ENCODE measurements at places on chromosomes 13 and 19.

DNA sequence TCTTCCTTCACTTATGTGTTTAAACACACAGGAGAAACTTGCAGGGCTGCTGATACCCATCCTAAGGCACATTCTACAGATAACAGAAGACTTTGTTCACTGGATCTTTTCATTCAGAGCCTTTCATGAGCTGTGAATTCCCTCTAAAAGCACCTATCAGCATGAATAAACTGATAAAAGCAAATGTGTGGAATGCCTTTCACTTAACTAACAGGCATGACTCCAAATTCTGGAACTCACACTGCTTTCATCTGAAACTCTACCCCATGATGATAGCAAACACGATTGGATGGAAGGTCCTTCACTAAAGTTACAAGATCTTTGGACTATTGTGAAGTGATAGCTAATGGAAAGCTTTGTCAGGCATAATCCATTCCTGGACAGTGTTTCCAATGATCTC, 457.3 kb downstream of the EFNB2 start:
- no peak for DNase-seq

GRCh38 chr13:37599519-37599918, 951 bp upstream of the POSTN start:
- DNase-seq = no peak

DNA sequence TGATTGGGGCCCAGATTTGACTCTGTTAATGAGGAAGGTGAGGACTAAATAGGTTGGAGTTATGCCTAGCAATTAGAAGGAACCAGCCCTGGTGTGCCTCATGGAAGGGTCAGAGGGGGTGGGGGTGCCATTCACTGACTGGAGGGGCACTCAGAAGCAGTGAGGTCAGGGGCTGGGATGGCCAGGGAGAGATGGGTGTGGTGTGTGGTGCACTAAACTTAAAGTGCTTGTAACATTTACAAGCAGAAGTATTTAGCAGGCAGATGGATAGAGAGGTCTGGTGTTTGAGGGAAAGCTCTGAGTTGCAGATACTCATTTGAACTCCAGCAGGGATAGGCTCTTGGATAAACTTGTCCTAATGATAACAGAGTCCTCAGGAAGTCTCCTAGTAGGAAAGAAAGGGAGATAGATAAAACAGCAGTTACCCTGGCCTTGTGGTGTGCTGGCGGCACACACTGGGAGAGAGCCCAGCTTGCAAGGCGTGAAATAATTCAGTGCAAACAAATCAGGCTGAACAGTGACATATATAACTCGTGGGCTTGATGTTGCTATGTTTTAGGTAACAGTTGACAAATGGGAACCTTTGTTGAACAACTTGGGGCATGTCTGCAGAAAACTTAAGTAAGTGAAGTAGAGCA, 20.0 kb upstream of the UPF3A start:
- no peak for DNase-seq

DNA sequence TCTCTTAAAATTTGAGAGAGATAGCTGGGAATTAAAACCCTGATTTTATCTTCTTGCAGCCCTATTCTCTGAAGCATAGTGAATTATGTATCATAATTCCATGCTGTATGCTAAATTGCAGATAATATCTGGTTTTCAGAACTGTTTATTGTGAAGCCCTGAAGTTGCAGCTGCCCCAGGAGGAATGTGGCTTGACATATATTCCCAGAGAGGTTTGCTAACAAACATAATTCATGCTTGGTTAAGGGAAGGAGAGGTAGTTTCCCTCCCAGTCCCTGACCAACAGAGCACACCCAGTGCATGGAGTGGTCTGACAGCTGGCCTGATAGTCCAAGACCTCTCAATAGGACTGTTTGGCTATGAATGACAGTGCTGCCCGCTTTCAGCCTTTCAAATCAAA, 500.6 kb upstream of the MIR17HG start:
- no peak for DNase-seq

DNA sequence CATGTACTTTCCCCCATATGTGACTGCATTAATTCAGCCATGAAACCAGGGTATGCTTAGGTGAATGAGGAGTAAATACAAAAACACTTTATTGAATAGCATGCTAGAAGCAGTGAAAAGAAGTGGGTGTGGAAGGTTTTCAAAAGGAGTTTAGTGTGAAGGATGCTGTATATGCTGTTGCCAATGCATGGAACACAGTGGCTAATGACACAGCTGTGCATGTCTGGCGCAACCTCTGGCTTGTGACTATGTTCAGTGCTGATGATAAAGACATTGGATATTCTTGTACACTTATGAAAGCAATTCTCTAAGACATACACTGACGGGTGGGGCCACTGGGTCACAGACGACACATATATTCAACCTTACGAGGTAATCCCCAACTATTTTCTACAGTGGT, 55.2 kb downstream of the SOX21 start:
- no peak for DNase-seq

- no peak for DNase-seq
These were observed at the start of gene NALCN for GRCh38 chr13:101416181-101417042. TSS of gene NALCN (minus strand) at chr13:101416508. CDS start at chr13:101399126, 17,382 bp downstream.

DNA sequence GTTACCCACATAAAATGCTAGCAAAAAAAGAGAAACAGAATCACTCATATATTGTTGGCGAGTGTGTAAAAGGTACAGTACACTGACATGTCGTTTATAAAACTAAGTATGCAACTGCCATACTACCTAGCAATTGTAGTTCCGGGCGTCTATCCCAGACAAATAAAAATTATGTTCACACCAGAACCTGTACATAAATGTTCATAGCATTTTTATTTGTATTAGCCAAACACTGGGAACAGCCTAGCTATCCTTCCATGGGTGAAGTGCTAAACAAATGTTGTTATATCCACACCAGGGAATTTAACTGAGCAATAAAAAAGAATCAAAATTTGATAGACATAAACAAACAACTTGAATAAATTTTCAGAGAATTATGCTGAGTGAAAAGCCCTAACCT, 28.9 kb upstream of the POSTN start:
- DNase-seq = no peak

DNA sequence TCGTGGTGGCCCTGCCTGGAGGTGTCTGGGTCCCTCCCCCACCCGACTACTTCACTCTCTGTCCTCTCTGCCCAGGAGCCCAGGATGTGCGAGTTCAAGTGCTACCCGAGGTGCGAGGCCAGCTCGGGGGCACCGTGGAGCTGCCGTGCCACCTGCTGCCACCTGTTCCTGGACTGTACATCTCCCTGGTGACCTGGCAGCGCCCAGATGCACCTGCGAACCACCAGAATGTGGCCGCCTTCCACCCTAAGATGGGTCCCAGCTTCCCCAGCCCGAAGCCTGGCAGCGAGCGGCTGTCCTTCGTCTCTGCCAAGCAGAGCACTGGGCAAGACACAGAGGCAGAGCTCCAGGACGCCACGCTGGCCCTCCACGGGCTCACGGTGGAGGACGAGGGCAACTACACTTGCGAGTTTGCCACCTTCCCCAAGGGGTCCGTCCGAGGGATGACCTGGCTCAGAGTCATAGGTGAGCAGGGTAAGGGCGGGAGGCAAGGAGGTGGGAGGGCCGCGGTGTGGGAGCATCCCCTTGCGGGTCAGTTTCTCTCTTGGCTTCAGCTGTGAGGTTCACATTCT, 19.2 kb downstream of the NECTIN2 start:
- DNase-seq = no peak

GRCh38 chr13:99472122-99472440, 29.2 kb upstream of the TM9SF2 start:
- DNase-seq = no peak

- no peak for DNase-seq
These were observed 216.3 kb downstream of the RGCC start for GRCh38 chr13:41673640-41674039.

GRCh38 chr13:44313674-44314073, 60.0 kb upstream of the SERP2 start:
- DNase-seq = peak; percentile 15

DNA sequence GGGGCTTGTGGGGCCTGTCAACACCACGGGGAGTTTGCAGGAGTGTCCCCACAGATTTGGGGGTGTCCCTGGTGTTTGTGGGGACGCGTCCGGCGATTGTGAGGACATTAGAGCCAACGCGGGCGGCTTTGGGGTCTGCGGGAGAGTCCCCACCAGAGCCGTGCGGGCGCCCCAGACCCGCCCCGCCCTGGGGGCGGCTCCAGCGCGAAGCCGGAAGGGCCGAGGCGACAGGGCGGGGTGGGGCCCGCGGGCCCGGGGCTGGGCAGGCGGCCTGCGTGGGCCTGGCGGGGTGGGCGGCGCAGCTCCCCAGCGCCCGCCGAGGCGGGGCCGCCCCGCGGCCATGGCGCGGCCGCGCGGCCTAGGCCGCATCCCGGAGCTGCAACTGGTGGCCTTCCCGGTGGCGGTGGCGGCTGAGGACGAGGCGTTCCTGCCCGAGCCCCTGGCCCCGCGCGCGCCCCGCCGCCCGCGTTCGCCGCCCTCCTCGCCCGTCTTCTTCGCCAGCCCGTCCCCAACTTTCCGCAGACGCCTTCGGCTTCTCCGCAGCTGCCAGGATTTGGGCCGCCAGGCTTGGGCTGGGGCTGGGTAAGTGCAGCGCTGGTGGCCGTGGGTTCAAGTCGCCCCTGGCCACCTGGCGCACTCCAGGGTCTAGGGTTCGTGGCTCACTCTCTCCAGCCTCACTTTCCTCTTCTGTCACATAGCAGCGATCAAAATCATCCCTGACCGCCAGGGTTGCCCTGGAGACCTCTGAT, 10.3 kb downstream of the PDE4A start:
- no peak for DNase-seq

DNA sequence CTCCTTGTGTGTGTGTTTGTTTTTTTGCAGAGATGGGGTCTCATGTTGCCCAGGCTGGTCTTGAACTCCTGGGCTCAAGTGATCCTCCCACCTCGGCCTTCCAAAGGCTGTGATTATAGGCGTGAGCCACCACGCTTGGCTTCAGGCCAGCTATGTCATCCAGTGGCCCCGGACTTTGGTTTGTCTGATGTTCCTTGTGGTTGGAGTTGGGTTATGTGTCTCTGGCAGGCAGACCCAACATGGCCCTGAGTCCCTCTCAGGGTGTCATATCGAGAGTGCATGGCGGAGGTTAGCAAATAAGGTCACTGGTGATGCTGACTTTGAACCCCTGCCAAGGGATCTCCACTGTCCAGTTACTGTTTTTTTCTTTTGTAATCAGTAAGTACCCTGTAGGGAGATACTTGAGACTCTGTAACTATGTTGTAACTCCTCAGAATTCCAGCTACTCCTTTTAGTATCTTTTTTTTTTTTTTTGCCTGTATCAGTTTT, 37.3 kb downstream of the SMARCA4 start:
- DNase-seq = no peak

DNA sequence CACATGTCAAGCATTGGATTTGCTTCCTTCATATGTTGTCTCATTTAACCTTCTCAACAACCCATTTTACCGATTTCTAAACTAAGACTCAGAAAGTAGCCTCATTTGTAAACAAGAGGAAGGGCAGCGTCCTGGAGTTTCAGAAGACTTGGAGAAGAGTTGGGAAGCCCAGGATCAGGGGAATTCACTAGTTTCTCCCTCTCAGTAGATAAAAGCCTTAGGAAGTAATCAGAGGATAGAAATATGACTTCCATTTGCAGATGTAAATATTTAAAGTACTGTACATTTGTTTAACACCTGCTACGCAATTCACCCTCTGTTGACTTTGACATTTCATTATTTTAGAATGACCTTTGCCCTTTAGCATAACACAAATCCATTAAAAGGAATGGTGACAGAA, 216.4 kb downstream of the DCT start:
- DNase-seq = no peak

DNA sequence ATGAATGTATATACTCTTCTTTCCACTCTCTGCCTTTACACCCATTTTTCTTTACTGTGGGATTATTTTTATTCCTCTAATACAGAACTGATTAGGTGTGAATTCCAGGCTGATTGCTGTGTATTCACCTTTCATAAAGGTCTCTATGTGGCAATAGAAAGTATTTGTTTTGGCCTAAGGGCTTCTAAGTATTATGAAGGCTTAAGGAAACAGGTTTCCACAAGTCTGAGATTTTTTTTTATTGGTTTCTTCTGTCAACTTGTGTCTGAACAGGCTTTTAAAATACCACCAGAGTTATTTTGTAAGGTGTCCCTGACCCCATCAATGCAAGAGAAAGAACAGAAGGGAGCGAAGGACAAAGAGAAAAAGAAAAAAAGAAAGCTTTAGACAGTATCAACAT, 1102.0 kb upstream of the SPRY2 start:
- no peak for DNase-seq

DNA sequence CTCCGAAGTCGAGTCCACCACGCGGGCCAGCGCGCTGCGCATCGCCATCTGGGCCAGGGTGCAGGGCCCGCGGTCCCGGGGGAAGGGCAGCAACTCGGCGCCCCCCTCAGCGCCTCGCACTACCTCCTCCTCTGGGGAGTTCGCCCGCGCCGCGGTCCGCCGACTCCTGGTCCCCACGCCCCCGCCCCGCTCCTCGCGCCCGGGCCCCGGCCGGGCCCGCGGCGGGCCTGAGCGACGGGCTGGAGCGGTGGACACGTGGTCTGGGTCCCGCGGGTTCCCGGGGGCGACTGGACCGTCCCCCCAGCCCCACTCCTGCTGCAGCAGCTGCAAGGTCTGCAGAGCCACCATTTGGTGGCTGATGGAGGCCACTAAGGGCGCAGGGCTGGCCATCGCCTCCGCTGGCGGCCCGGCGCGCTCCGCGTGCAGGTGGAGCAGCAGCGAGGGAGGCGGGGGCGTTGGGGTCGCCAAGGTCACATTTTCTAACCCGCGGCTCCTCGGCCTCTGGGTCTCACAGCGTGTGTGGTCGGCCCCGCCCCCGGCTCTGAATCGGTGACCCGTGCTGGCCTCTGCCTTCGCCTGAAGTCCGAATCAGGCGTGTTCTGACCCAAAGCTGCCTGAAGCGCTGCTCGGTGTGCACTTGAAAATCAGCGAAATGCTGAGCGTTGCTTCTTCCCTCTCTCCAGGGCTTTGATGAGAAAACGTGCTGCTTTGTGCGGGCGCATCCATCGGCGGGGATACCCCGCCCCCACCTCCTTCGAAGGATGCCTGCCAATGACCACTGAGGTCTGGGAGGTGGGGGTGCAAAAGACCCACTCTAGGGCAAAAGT, at the start of gene DLEU7:
TSS of gene DLEU7 (minus strand) at position 436 of the 827 bp plus-strand sequence. CDS start at position 390, 46 bp downstream.
- DNase-seq = no peak

Measured in GOT3 (cell line).